Mammary epithelial cell (primary cell): ENCODE measurements at places on chromosomes 11 and 22.

- peak; percentile 65 for DNase-seq
These were observed 73.3 kb downstream of the ENTHD1 start for GRCh38 chr22:39820256-39820655.

- DNase-seq = peak; percentile 86
These were observed 30.5 kb upstream of the BLID start for GRCh38 chr11:122146475-122146874.

DNA sequence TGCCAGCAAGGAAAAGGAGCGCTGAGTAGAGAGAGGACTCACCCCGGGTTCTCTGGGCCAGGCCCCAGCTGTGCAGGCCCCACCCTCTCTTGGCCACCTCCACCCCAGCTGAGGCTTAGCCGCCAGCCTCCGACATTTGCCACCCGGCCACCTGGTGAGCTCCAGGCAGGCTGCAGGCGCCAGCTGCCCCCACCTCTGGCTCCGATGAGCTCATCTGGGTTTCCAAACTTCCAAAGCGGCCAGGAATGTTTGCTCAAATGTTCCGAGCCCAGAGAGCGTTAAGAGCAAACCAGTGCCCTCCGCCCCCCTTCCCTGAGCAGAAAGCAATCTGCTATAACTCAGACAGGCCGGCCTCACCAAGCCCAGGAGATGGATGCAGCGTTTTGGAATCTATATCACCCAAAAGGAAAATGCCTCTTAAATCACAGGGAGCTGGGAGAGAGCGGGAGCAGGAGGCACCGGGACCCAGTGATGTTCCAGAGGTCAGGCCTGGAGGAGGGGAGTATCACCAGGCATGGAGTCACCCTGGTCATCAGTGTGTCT, 9.1 kb upstream of the MN1 start:
- DNase-seq = no peak

DNA sequence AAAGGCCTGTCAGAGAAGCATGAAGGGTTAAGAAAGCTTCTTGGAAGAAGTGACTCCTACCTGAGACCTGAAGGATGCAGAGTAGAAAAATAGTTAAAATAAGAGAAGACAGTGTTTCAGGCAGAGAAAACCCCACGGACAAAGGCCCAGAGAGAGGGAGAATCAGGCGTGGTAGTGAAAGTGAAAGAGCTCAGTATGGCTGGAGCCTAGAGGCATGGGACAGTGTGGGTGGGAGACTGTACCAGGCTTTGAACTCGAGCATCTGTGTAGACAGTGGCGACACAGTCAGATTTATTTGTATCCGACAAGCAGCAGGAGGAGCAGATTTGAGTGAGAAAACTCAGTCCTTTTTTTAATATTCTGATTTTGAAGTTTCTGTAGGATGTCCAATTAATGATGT, 360.0 kb downstream of the OPCML start:
- no peak for DNase-seq

- DNase-seq = no peak
These were observed 16.6 kb downstream of the PAX6 start for GRCh38 chr11:31794548-31794947.

DNA sequence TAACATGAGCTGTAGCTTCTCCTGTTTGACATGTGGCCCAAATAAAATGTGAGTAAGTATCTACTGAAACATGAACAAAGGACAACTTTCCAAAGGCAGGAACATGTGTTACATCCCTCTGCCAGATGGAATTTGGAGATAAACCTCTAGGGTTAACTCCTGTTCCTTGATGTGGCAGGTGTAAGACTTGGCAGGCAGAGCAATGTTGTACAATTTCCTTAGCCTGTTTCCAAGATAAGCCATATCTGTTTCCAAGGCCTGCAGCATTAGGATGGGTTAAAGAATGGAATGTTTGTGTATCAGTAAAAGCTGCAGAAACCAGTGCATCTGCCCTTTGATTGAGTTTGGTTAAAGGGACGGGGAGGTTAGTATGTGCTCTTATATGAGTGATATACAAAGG, 8.8 kb upstream of the DNAJB13 start:
- DNase-seq = no peak

DNA sequence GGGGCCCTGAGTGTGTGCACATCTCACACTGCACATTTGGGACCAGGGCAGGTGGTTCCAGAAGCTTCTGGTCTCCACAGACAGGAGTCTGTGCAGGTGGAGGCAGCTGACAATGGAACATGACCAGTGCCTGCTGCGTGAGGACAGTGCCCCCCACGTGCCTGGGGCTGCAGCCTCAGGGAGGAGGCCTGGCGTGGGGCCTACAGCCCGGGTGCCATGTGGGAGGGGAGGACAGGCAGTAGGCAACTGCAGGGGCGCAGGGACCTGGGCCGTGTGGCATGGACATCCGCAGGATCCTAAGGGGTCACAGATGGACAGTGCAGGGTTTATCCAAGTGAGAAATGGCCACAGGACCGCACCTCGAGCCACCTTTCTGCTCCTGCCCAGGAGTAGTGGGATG, 28.8 kb downstream of the TSPAN4 start:
- DNase-seq = no peak

DNA sequence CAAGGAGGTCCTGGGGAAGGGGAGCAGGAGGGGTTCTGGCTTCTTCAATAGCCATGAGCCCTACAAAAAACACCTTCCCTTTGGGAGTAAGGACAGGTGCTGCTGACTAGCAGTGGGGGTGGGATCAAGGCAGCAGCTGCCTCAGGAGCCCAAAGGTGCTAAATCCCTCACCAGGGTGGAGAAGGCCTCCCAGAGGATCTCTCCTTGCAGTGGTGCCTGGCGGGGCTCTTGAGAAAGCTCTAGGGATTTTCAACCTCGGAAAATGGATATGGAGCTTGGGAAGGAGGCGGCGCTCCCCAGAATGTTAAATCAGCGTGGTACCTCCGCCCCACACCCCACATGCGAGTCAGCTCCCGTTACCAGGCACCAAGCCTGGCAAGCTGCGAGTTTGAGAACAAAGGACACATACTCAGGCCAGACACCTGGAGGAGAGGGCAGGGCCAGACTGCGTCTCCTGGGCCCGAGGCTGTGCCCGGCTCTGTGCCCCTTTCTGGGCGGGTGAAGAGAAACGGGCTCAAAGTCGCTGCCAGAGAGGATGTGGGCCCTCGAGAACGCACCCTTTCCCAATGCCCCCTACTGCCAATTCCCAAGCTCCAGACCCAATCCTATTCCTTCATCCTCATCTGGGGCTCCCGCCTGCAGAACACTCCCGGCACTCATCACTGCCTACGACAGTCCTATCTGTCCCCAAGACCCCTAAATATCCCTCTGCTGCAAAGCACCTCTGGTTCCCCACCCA, 139.0 kb downstream of the BRD1 start:
- no peak for DNase-seq

DNA sequence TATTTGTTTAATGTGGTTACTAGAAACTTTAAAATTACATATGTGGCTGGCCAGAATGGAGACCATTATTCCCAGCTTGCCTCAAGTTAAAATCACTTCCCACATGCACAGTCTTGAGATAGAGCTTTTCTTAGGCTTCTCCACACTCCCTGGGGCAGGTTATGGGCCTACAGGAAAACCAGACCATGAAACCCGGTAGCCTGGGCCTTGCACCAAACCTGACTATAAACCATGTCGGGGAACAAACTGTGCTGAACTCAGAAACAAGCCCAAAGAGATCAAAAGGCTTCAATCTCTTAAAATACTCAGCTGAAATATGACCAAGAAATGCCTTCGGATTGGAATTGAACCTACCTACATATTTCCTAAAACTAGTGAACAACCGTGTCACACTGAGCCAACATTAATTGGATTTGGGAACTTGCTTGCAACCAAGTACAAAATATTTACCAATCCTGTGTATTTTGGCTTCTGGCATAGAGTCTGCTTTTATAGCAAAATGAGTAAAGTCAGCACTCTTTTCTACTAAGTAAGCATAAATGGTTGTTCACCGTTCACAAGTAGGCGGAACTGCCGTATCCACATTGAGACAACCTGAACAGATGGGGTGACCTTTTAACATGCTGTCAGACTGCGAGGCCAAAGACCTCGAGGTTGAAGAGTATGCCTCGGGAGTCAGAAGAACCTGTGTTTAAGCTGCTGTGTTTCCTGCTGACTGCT, 199.5 kb downstream of the FAM76B start:
- no peak for DNase-seq

- DNase-seq = peak; percentile 15
These were observed 62.1 kb upstream of the NUP50 start for GRCh38 chr22:45101515-45102227.

DNA sequence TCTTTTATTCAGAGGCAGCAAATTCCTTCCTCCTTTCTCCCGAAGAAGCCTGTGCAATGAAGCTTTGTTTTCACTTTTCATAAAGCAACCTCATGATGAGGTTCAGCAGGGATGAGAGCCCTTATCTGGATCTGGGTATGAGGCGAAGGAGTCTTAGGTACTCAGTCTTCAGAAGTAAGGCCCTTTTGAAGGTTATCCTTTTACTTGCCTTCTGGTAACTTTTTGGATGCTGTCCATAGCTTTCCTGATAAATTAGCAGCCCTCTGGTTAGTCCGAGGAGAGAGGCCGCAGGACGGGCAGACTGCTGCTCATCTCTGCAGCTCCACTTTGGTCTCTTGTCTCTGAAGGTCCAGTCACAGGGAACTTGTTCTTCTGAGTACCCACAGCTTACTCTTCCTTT, 1.1 kb downstream of the TRIM22 start:
- peak; percentile 17 for DNase-seq

GRCh38 chr11:61392981-61393595, 701 bp downstream of the TMEM216 start:
- no peak for DNase-seq

DNA sequence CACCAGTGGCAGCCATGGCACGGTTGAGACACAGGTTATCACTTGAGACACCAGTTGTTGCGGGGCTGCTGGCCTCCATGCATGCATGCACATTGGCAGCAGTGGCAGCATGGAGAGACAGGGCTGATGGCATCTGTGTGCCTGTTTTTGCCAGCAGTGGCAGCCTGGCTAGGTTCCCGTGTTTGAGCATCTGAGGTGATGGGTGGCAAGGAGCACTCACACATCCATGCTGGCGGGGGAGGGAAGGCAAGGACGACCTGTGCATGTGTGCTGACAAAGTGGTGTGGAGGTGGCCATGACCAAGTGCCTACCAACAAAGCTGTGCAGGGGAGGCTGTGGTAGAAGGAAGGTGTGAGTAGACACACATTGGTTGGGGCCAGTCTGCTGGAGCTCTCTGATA, 133.5 kb downstream of the CNTN5 start:
- DNase-seq = no peak

DNA sequence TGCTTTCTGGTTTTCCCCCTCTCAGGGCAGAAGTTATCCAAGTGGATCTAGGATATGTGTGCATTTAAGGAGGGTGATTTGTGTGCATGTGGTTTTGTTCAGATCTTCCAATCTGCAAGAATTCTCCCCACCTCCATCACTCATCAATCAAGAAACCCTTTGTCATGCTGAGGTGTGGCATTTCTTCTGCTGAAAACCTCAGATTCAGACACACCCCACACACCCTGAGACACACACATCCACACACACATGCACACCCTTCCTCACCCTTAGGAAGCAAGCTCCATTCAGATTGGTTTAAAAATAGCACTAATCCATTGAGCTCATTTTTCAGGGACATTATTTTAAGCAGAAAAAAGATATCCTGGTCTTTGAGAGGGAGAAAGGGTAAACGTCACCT, 106.1 kb upstream of the HSD17B12 start:
- no peak for DNase-seq

DNA sequence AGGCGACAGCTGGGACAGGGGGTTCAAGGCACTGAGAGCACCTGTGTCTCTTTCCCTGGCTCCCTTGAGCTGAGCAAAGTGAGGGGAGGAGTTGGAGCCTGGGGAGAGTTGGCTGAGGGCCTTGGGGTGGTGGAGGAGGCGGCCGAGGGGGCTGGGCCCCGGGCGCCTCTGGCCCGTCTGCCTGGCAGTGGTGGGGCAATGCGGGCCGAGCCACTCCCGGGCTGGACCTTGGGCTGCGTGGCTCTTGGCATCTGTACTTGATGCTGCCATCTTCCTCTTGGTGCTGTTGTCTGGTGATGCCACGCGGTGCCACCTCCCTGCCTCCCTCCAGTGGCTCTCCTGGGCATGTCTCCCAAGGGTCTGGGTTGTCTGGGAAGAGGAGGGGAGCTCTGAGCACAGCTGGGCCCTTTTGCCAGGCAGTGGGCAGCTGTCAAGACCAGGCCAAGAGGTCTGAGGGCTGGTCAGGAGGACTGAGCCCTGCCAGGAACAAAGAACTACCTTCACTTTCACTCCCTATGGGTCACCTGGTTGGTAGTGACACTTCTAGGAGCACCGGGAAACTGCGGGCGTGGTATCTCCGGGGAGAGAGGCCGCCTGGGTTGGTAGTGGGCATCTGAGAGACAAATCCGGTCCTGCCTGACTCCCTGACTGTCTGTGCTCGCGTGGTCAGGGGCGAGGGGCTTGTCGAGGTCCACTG, 1.3 kb downstream of the GRIK4 start:
- no peak for DNase-seq
